Adrenal gland (tissue), 19 donors: ENCODE measurements at places on chromosomes 5 and 9. TPM values are rescaled to one million over a fixed set of nuclear protein-coding genes. Genes with fewer than 3 reads are reported as not detected.

GRCh38 chr9:116064970-116065369, 88.6 kb upstream of the PAPPA start:
- no peak for DNase-seq

DNA sequence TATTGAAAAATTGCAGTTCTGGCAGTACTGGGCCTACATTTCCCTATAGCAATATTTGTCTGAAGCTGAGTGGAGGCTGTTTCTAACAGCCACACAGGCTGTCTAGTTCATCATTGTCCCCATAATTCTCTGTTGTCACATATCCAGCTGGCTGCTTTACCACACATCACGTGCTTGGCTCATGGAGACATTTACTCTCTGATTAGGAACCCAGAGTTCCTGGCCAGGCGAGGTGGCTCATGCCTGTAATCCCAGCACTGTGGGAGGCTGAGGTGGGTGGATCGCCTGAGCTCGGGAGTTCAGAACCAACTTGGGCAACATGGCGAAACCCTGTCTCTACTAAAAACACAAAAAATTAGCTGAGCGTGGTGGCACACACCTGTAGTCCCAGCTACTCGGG, 81.4 kb downstream of the PGM5 start:
- DNase-seq, result peak; percentile 64

- no peak for DNase-seq
Observed at GRCh38 chr9:82829818-82830217, 233.1 kb downstream of the RASEF start.

GRCh38 chr5:155915601-155916000, 411.4 kb upstream of the SGCD start:
- no peak for DNase-seq

DNA sequence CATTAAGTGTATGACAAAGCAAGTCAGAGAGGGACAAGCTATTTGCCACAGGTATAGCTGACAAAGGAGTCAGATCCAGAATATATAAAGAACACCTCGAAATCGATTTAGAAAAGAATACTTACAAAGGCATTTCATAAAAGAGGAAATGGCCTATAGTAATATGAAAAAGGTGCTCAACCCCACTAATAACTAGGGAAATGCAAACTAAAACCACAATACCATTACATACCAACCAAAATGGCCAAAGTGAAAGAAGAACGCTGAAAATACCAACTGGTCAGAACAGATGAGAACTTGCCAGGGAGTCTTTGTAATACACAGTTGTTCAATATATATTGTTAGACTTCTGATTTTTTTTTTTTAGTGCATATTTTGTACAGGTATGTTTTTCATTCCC, 152.9 kb downstream of the CDC42SE2 start:
- DNase-seq, result no peak

DNA sequence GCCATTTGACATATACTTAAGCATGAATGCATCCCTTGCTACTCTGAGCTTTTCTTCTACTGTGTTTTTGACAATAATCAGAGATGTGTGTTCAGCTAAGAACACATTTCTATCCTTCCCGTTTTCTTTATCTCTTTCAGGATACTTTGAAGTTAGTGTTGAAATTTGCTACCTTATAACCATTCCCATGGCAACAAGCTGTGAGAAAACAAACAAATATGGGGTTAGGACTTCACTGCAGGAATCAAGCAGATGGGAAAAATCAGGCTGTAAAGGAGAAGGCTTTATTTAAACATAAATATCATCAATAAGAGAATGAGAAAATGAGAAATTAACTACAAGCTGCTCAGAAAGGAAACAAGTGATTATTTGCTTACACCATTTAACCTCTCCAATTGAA, 35.2 kb downstream of the ZCCHC9 start:
- no peak for DNase-seq

- DNase-seq, result no peak
Observed at GRCh38 chr5:62286834-62287233, 19.2 kb upstream of the KIF2A start.

DNA sequence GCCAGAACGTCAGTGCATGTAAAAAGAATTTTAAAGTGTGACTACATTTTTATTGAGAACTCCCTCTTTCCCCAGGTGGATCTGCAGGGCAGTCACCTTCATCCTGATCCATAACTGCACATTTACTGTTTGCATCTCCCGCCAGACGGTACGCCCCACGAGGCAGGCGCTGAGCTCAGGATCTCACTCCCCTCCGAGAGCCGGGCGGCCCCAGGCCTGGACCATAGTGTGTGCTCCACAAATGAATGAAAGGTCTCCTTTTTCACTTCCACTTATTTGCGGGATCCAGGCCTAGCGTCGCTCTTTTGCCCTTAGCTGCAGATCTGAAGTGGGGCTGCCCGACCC, 378 bp downstream of the DROSHA start:
- DNase-seq, result peak; percentile 38

DNA sequence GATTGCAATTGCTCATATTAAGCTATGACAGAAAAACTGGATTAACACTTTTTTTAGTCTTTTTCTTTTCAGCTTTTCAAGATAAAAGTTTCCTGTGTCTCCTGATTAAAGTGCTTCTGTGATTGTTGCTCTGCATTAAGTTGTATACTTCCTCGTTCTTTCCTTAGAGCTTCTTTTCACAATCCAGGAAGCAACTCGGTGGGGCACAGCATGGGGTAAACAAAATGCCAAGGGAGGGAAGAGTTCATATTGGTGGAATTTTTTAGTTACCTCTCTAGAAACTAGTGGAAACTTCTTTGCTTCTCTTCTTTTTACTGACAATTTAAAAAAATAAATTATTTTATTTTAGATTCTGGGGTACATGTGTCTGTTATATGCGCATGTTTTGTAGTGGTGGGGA, 37.8 kb upstream of the ARRDC3 start:
- no peak for DNase-seq

DNA sequence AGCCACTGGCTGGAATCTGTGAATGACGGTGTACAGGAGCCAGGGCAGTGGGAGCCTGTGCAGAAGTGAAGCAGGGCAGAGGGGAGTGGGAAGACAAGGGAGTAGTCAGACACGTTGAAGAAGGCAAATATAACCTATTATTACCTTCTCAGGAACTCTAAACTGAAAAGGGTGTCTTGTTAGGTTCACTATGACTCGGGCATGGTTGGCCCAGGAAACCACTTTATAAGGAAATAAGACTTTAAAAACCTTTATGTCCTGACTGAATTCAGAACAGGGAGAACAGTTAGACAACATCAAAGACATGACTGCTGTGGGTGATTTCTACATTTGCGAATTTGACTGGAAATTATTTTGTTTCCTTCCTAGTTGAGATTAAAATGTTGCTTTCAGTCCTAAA, 107.5 kb downstream of the ACER2 start:
- DNase-seq, result no peak

DNA sequence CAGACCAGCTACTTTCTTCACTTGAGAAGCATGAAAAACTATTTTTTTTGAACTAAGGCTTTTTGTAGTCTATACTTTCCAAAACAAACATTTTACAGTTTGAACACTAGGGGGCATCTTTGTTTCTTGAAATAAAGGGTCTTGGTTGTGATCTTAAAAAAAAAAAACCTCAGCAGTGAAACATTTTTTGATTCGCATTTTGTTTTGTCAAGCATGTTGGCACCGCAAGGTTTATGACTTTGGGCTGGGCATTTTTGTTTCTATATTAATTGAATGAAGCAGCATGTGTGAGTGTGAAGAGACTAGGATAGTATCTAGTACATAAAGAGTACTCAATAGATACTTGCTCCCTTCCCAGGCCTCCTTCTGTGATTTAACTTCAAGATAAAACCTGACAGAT, 31.6 kb upstream of the ACOT12 start:
- no peak for DNase-seq

DNA sequence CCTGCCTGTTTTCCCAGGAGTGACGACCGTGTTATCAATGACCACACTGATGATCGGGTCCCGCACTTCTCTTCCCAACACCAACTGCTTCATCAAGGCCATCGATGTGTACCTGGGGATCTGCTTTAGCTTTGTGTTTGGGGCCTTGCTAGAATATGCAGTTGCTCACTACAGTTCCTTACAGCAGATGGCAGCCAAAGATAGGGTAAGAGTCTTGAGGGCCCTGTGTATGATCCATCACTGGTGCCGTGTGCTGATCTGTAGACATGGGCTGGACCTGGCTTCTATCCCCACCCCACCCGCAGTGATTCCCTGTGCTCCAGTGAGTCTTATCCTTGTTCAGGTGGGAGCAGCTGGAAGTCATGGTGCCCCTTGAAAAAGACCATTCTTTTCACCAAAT, 26.0 kb downstream of the GABRP start:
- peak; percentile 49 for DNase-seq

DNA sequence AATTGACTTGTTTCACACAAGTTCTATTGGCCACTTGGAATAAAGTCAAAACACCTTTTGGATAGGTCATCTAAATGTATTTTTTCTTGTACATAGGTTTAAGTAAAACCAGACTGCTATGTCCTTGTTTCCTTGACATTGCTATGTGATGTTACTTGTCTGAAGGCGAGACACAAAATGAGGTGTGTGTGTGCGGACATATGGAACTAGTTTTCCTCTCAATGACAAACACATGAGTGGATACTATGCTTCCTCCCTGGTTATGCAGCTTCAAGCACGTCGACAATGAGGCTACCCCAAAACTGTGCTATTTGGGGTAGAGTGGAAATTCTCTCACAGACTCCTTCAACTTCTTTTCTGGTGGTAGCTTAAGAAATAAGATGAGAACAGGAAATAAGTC, 276.8 kb downstream of the GAS1 start:
- DNase-seq, result no peak

DNA sequence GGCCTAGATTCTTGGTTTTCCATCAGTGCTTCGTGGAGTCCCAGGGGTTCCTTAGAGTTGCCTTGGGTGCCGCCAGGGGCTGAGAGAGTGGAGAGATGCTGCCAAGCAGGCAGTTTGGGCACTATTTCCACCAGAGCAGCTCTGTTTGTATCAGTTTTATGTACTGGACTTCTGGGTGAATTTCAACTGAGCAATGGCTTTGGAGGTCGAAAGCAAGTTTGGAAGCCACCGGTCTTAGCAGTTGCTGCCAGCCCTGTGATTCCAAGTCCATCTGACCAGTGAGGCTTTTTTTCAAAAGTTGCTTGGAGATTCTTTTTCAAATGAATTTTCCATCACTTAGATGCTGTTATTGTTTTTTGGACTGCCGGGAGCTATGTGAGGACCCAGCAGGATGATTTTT, 68.5 kb downstream of the ANGPTL2 start:
- DNase-seq, result no peak

DNA sequence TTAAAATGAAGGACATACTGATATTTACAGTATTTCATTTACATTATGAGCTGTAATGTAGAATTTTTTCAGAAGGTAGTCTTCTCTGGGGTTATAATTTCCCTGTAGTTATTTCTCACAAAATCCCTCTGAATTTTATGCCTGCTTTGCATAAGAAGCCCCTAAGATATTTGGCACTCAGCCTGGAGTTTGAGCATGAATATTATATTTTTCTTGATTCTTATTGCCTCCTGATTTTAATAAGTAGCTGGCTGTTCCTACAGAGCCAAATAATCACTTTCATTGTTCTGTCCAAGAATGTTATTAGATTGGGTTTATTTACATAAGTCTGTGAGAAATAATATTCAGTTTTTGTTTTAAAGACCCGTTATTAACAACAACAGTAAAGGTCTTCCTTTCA, 195.0 kb downstream of the FER start:
- no peak for DNase-seq

- DNase-seq, result no peak
Observed at GRCh38 chr5:170155771-170156170, 50.1 kb downstream of the FOXI1 start.

The TAF11L2 gene
- polyA plus RNA-seq, result not detected

The ADAMTS13 gene
- 19.9 TPM for polyA plus RNA-seq

The STK32A gene
- polyA plus RNA-seq, result 5.2 TPM

The PRKAA1 gene
- polyA plus RNA-seq, result 21.4 TPM

The ASPN gene
- 4.6 TPM for polyA plus RNA-seq

The IFNA21 gene
- polyA plus RNA-seq, result not detected
